ENCODE measurements at places on chromosomes 11 and 22.

- DNase-seq = no peak
These were observed 9.3 kb downstream of the LAYN start for GRCh38 chr11:111549869-111550203.

GRCh38 chr11:62726156-62726914 is 922 bp downstream of the HNRNPUL2 start:
- no peak for DNase-seq

- no peak for DNase-seq
These were observed 36.0 kb downstream of the MADD start for GRCh38 chr11:47305734-47306483.

GRCh38 chr11:11471201-11471600 is 118.2 kb upstream of the CSNK2A3 start:
- no peak for DNase-seq

DNA sequence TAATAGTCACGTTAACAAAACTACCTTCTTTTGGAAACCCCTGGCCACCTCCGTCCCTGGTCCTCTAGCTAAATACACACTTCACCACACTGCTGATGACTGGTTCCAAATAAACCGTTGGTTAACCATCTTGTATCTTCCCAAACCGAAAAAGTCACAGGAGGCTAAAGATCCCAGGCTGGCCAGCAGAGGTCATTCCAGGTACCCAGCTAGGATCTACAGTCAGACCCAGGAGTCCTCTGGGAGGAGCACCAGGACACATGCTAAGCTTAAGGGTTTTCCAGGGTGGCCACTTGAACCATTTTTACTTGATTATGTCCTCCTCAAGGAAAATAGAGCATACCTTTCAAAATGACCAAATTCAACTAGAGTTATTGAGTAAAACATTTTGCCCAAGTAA is 103.2 kb downstream of the ETS1 start:
- DNase-seq = no peak

GRCh38 chr11:125091877-125092664 is 19.4 kb downstream of the TMEM218 start:
- DNase-seq = no peak

DNA sequence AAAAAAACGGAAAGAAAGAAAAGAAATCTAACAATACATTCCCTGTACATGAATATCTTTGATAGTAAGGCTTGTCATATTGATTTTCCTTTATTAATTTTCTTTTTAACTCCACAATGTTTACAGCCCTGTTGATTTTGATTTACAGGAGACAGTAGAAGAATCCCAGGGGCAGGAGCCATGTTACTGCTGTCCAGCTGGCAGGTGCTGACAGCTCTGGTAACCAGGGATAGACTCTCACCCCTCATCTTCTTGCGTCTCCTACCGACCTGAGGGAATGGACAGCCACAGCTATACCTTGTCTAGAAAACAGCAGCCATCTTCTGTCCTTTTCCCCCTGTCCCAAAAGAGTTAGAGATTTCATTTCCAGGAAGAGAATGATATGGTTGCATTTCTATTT is 37.4 kb downstream of the PRDM10 start:
- DNase-seq = no peak

GRCh38 chr11:1152316-1153104 is 5.2 kb upstream of the MUC5AC start:
- no peak for DNase-seq

- DNase-seq = peak; percentile 90
These were observed at the start of gene ATG16L2 for GRCh38 chr11:72814286-72815109. TSS of gene ATG16L2 (plus strand) at chr11:72814411. CDS start at chr11:72814446, 35 bp downstream.

DNA sequence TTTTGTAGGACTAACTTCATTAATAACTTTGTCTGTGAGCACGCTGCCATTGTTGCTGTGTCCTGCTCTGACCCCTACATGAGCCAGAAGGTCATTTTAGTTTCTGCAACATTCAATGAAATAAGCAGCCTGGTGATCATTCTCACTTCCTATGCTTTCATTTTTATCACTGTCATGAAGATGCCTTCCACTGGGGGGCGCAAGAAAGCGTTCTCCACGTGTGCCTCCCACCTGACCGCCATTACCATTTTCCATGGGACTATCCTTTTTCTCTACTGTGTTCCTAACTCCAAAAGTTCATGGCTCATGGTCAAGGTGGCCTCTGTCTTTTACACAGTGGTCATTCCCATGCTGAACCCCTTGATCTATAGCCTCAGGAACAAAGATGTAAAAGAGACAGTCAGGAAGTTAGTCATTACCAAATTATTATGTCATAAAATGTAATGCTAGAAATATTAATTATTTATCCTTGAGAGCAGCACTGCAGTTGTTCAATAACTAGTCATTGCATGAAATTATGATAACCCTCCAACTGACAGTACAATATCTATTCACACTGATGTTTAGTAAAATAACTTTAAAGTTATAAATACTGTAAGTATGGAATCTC is 46.4 kb upstream of the OR5D13 start:
- no peak for DNase-seq

DNA sequence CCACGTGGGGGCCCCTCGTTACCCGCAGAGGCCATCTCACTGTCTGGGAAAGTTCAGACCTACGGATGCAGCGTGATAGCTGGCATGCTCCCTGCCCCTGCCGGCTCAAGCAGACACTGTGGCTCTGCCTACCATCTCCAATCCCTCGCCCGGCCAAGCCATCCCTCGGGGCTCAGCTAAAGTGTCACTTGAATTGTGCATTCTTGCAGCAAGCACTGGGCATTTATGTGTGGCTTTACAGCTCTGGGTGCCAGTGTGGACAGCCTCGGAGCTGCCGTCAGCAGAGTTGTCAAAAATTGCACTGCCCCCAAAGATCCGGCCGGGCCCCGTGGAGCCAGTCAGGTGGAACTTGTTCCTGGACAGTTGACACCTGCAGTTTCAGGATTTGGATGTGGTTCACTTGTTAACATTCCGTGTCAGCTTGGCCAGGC is 75.0 kb upstream of the FGF3 start:
- no peak for DNase-seq

DNA sequence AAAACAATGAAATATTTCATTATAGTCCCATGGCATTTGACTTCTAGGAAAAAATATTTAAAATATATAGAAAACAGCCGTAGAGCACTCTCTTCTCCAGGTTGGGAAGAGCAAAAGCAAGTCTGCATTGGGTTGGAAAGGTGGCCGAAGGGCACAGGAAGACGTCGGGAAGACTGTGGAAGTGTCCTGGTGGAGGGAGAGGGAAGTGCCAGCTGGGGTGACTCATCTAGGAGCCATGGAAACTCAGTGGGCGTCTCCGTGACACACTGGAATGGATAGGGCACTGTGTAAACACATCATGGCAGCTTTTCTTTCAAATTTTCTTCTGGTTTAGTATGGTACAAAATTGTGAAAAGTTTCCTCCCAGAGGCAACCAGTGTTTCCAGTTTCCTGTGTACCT is 12.7 kb downstream of the GTPBP1 start:
- no peak for DNase-seq

Measured in CD8-positive, alpha-beta memory T cell (primary cell).